ENCODE measurements at places on chromosomes 3 and 15. TPM values are rescaled to one million over a fixed set of nuclear protein-coding genes. Genes with fewer than 3 reads are reported as not detected.

Gene SKOR1
- not detected for total RNA-seq

Gene P2RY12
- total RNA-seq, result not detected

Gene EFCC1
- not detected for total RNA-seq

Gene CHRNA7
- 3.2 TPM for total RNA-seq

Gene HTD2
- total RNA-seq, result 7.2 TPM

Gene DNAH12
- total RNA-seq, result 0.18 TPM

Gene TIMP4
- 10.8 TPM for total RNA-seq

Data from A549 treated with dexamethasone at 1 μM for 4 hours (cell line).